ENCODE measurements at places on chromosomes 7 and 10.

DNA sequence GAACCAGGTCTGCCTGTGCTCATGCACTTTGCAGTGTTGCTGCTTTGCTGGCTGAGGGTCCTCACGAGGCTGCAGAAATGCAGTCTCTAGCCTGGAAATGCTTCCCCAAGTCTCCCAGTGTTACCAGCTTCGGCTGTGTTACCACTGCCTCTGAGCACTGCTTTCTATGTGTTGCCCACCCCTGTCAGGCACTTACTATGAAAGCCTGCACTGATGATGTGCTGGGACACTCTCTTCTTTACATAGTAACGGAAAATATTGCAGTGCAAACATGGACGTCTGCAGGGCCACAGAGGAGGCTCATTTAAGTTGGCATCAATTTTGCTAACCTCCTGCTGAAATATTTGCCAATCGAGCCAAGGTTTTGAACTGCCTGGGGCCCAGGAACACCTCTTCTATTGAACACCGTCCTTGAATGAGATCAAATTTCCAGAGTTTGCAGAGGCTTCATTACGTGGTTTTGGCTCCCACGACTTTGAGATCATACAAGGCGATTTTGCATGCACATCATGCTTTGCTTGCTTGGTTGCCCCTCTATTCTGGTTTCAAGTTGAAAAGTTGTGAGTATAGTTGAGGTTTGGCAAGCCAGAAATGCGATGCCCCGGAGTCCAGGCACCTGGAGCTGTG lies 404.7 kb upstream of the PODXL start:
- DNase-seq, result no peak

DNA sequence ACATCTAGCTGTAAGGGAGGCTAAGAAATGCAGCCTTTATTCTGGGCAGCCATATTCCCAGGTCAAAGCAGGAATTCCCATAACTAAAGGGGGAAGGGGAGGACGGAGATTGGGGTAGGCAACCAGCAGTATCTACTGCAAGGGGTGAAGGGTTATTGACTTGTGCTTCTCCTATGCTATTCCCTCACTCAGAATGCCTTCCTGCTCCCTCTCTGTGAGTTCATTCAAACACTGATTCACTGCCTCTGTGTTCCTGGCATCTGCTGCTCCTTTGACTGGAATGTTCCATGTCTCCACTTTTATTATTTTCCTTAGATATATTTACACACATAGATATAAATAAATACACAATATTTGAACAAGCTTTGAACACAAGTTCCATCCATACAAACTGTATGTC lies 11.1 kb downstream of the HTR7 start:
- DNase-seq, result no peak

- DNase-seq, result peak; percentile 50
Observed at GRCh38 chr10:11863353-11864109, 40.4 kb downstream of the PROSER2 start.

DNA sequence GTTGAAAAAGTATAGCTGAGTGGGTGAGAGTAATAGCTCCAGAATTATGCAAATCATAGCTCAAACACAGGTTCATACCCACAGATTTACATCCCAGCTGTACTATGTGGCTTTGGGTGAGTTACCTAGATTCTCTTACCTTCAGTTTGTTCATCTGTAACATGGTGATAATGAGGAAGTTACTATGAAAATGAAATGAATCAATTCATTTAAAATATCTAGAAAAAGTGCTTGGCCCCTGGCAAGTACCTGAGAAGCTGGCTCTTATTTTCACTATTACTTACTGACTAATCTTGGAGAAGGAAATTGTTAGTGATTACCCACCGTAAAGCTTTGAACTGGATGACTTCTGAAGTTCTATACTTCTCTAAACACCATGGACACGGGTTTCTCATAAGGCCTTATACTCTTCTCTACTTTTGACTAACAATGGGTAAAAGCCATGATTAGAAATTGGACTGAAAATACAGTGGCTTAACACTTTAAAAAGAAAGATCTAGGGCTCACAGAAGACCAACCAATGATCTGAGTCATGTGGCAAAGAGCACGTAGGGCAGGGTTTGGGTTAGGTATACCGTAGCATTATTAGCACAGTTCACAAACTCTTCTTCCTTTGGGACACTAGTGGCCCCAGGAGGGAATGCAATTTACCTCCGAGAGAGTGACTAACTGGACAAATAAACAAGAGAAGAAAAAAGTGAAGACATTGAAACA lies 149.2 kb downstream of the PLPP4 start:
- no peak for DNase-seq

GRCh38 chr7:2142386-2142785 lies 90.4 kb downstream of the MAD1L1 start:
- no peak for DNase-seq

DNA sequence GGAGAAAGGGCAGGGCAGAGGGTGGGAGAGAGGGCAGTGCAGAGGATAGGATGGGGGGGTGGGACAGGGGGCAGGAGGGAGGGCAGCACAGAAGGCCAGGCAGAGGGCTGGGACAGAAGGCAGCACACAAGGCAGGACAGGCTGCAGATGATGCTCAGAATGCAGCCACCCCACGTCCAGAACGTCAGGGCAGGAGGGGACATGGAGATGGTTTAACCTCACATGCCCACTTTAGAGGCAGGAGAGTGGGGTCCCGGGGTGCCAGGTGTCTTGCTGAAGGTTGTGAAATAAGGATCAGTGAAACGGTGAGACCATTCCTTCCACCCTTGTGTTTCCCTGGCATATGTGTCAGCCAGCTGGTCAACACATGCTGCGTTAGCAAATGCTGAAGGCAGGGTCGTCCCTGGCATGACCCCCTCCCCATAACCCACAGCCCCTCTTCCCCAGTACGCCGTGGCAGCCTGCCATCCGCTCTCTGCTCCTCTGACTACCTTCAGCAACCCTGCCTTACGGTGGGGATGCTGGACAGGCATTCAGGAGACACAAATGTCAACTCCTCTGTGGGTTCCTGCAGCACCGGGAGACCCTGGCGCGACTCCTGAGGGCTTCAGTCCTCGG lies 592.1 kb downstream of the DNAJB6 start:
- DNase-seq, result no peak

DNA sequence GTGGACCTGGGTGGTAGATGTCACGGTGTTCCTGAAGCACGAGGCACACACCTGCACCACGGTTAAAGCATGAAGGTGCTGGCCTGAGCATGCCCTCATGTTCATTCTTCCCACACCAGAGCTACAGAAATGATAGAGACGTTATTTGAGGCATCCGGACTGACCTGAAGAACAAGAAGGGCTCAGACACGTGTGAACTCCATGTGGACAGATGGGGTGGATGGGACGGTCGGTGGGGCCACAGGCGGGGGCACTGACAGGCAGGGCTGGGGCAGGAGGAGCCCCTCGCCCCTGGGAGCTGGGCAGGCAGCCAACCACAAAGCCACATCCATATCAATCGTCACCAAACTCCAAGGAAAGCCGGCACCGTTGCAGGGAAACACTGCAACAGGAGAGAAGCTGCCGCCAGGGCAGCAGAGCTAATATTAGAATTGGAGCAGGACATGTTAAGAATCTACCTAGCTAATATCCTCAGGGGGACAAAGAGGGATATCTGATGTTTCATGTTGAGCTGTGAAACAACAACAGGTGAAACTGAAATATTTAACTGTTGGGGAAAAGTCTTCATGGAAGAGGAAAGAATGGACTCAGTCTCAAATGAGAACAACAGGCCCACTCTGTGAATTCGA lies 37.8 kb upstream of the DIP2C start:
- DNase-seq, result no peak

DNA sequence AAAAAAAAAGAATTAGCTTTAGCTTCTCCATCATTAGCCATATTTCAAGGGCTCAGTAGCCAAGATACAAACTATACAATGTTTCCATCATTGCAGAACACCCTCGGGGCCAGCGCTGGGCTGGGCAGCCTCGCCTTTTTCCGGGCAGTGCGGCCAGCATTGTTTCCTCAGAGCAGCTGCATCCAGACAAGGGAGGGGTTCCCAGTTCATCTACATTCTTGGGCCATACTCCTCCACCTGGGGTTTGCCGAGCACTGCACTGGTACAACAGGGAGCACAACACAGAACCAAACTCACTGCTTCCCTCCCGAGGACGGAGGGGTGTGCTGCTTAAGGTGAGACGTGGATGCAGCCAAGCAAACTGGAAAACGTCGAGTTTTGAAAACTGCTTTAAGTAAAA lies 2.4 kb upstream of the PKD1L1 start:
- no peak for DNase-seq

- DNase-seq, result peak; percentile 15
Observed at GRCh38 chr7:93921607-93922566, at the start of gene GNG11. Gene GNG11 (plus strand): TSS chr7:93921735. CDS start chr7:93922138, 403 bp downstream.

DNA sequence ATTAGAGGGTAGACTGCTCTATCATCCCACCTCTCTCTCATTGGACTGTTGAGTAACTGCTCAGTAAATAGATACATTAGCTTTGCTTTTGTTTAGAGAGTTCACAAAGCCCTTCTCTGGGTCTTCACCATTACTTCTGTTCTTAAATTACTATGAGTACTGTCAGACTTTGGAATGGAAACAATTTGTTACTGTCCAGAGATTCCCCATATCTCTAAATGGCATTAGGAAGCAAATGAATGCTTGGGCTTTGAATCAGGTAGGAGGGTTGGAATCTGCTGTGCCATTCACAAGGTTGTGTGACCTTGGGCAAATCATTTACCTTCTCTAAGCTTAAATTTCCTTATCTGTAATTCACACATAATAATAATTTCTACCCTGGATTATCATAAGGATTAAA lies 541.0 kb upstream of the FZD8 start:
- no peak for DNase-seq

GRCh38 chr7:69070476-69070875 lies 527.8 kb upstream of the AUTS2 start:
- DNase-seq, result no peak

DNA sequence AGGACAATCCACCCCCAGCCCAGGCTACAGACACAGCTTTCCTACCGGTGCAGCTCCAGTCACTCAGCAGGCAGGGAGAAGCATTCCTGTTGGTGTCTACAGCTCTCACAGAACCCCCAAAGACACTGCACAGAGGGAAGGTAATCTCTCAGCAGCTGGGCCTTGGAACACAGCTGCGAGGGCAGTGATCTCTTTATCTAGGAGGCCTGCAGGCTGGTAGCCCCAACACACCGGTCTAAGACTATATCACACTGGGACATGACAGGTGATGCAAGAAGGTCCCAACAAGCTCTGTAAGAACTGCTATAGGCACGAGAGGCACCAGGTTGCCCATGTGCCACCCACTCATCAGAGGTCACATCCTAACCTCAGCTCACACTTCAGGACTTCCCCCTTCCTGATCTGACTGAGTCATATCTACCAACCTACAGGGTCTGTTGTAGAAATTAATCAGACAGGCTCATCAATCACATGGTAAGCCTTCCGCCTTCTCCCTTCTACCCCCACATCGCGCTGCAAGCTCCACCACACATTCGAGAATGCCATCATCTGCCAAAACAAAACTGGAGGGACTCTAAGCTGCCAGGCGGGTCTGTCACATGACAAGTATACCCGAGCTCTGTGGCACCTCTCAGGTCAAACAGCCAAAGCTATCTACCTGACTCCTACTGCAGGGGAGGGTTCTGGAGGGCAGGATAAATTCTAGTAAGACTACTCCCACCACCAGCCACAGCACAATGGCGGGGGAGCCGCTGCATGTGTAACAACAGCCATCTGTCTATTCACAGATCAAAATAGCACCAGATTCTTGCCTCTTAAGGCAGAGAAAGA lies 26.1 kb downstream of the FAM53B start:
- DNase-seq, result peak; percentile 80

DNA sequence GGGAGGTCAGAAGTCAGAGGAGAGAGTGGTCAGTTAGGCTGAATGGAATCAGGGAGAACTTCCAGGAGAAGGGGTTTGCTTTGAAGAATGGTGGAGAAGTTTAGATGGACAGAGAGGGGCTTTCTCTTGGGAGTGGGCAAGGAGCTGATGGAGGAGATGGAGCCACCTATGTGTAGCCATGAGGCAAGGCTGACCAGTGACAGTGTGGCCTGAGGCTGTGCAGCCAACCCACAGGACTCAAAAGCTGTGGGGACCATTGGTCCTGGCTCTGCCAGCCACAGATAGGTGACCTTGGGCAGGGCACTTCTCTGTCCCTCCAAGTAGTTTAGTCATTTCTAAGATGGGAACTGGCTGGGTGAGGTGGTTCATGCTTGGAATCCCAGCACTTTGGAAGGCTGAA lies 18.7 kb downstream of the NEURL1 start:
- no peak for DNase-seq

- DNase-seq, result no peak
Observed at GRCh38 chr7:137458399-137458798, 114.9 kb upstream of the PTN start.

- DNase-seq, result no peak
Observed at GRCh38 chr7:137434946-137435345, 91.4 kb upstream of the PTN start.

- DNase-seq, result no peak
Observed at GRCh38 chr7:149783386-149784250, 10.2 kb upstream of the ZNF467 start.

- DNase-seq, result peak; percentile 41
Observed at GRCh38 chr10:68406111-68406814, 814 bp downstream of the RUFY2 start.

DNA sequence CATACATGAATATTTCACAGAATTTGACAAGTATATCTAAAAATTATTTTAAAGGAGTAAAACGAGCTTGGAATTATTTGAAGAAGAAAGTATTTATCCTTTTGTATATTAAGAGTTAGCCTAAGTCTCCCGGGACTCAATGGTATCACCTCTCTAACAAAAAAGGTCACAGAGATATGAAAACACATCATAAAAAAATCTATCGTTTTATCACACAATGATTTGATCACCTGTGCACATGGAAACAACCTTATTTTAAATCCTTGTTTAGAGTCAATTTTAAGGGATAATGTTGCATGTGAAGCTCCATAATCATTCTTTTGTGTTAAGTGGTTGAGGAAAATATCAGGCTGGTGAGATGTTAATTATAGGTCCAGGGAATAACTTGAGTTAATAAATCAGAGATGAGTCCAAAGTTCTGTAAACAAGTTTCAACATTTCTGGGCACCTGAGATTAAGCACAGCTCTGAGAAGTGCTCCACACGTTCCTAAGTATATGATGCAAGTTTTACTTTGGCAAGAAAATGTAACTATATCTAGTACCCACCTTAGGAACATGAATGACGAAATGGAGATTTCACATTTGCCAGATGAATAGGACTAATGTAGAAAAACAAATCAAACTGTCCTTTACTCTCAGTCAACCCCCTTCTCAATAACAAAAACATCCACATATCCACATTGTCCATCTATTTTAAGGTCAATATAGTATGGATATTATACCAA lies 148.5 kb upstream of the AKR1E2 start:
- no peak for DNase-seq
